ENCODE measurements at places on chromosomes 12 and 14. TPM values are rescaled to one million over a fixed set of nuclear protein-coding genes. Genes with fewer than 3 reads are reported as not detected.

The CLEC6A gene
- not detected for total RNA-seq

The HAL gene
- total RNA-seq: 0.09 TPM

The PRB2 gene
- not detected for total RNA-seq

The APOLD1 gene
- 3.0 TPM for total RNA-seq

The RCOR1 gene
- total RNA-seq: 20.3 TPM

The MFAP5 gene
- 57.4 TPM for total RNA-seq

The SERPINA9 gene
- total RNA-seq: not detected

The HOXC4 gene
- 1.1 TPM for total RNA-seq

The FGD6 gene
- 18.7 TPM for total RNA-seq

The LETMD1 gene
- 37.0 TPM for total RNA-seq

The CDH24 gene
- 9.7 TPM for total RNA-seq

The LALBA gene
- not detected for total RNA-seq

The GYS2 gene
- total RNA-seq: not detected

The B4GALNT1 gene
- total RNA-seq: 3.3 TPM

The SPIC gene
- not detected for total RNA-seq

The CCND2 gene
- total RNA-seq: 105 TPM

The APOF gene
- total RNA-seq: not detected

The STAC3 gene
- total RNA-seq: not detected

The TBC1D30 gene
- total RNA-seq: 0.42 TPM

The NELL2 gene
- not detected for total RNA-seq

The SLC16A7 gene
- 39.8 TPM for total RNA-seq

The DUSP6 gene
- total RNA-seq: 67.6 TPM

The IL22 gene
- total RNA-seq: not detected

The CLEC9A gene
- total RNA-seq: 0.30 TPM

The USP44 gene
- under 0.01 TPM for total RNA-seq

The EIF2S3B gene
- total RNA-seq: 0.59 TPM

The FOXN4 gene
- not detected for total RNA-seq

The TAS2R43 gene
- 3.3 TPM for total RNA-seq

The PLEK2 gene
- total RNA-seq: 8.9 TPM

The AQP6 gene
- total RNA-seq: not detected

The FAM90A1 gene
- total RNA-seq: 0.09 TPM

The RTL1 gene
- under 0.01 TPM for total RNA-seq

The SYNDIG1L gene
- not detected for total RNA-seq

The ZBTB42 gene
- 3.9 TPM for total RNA-seq

The BATF gene
- total RNA-seq: not detected

The DDX11 gene
- 16.9 TPM for total RNA-seq

The CSRP2 gene
- 127 TPM for total RNA-seq

The ACSS3 gene
- 8.9 TPM for total RNA-seq

The STON2 gene
- total RNA-seq: not detected

The KRT74 gene
- not detected for total RNA-seq
